Karpas-422 (cell line): ENCODE measurements at places on chromosomes 3 and 15.

- DNase-seq = no peak
- H3K36me3 ChIP-seq = no peaks in the 10 kb centered on the region
- H3K27me3 ChIP-seq = no peaks in the 10 kb centered on the region
- H3K4me3 ChIP-seq = no peak overlapping the region
Observed at GRCh38 chr15:101201411-101202174, 50.3 kb downstream of the CHSY1 start.

DNA sequence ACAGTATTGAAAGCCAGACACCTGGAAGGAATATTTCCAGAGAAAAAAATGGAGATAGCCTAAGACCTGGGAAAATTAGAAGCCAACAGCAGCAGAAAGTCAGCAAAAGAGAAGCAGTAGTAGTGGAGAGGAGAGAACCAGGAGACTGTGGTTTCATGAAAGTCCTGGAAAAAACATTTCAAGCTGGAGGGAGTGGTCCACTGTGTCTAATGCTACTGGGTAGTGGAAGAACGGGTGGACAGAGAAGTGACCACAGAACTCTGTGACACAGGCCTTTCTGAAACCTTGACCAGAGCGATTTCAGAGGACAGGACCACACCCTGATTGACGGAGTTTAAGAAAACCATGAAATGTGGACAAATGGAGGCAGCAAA lies 15.3 kb upstream of the SH3BP5 start:
- DNase-seq = no peak
- H3K4me3 ChIP-seq = no peak overlapping the region
- H3K4me1 ChIP-seq = peaks cover 22% of the 10 kb centered on the region
- no peak overlapping the region for H3K27ac ChIP-seq

DNA sequence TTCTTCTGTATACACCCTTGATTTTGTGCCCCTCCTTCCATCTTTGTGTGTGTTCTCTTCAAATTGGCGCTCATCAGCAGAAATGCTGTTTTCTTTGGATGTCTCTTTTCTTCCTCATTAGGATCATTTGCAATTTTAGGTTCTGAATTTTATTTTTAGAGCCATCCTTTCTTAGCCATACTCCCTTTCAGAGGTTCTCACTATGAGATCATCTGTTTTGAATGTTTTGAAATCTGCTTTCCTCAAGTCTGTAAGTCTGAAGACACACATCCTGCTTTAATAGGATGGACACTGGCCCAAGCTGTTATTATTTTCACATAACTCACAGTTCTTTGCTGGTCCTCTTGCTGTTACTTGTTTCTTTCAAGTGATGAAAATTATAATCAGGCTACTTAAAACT lies 124.8 kb downstream of the BDH1 start:
- H3K4me3 ChIP-seq = no peak overlapping the region
- DNase-seq = no peak
- H3K4me1 ChIP-seq = peaks cover 8% of the 10 kb centered on the region
- no peak overlapping the region for H3K27ac ChIP-seq
- H3K36me3 ChIP-seq = no peaks in the 10 kb centered on the region
- H3K27me3 ChIP-seq = no peaks in the 10 kb centered on the region

GRCh38 chr15:54347082-54347827 lies 369.0 kb downstream of the UNC13C start:
- H3K36me3 ChIP-seq = no peaks in the 10 kb centered on the region
- no peak overlapping the region for H3K27ac ChIP-seq
- DNase-seq = no peak

GRCh38 chr3:139288266-139288821 lies 55.5 kb upstream of the MRPS22 start:
- H3K27ac ChIP-seq = no peak overlapping the region
- no peaks in the 10 kb centered on the region for H3K36me3 ChIP-seq
- no peak for DNase-seq

DNA sequence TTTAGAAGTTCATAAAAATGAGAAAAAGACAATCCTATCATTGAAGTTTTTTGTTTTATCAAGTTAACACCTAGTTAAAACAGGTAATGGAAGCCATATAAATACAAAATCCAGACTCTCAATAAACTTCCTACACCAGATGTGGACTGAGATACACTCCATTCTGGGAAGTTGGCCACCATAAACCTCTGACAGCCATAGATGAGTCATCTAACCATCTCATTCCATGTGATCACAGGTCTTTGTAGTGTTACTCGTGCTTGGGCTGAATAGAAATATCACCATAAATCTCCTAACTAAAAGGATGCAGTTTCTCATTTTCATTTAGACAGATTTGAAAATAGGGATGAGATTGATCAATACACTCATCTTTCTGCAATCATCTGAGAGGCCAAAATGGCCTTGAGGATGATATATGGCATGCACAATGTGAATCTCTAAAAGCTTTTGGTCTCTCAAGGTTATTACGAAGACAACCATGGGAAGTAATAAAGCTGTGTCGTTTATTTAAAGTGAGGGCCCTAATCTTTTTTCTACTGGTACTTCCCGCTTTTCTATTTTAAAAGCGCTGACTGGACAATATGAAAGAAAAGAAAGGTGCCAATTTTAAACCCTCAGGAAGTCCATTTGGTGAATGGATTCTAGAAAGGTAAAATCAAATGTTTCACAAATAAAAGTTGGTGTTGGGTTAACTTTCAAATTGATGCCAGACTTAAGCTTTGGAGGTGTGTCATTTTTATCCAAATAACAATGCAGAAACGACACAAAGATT lies 155.5 kb downstream of the POLR2M start:
- H3K4me1 ChIP-seq = no peaks in the 10 kb centered on the region
- H3K27ac ChIP-seq = no peak overlapping the region
- H3K27me3 ChIP-seq = no peaks in the 10 kb centered on the region
- H3K36me3 ChIP-seq = no peaks in the 10 kb centered on the region

GRCh38 chr3:64888840-64889392 lies 201.1 kb upstream of the ADAMTS9 start:
- no peak overlapping the region for H3K4me3 ChIP-seq
- H3K4me1 ChIP-seq = no peaks in the 10 kb centered on the region
- H3K27ac ChIP-seq = no peak overlapping the region

DNA sequence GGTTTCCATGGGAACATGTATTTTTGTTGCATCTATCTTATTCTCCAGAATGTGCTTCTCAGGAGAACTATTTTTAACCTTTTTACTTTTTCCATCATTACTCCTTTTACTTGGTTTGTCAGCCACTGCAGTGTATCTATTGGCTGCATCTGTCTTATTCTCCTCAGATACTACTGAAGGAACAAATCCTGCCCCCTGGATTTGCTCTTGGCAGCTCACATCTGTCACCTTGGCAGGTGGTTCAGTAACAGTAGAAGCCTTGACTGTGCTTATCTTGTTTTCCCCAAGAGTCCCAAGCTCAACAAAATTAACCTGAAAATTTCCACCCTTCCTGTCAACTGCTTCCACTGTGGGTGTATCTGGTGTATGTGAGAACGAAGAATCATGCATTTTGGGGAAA lies 106.0 kb downstream of the MAP4 start:
- H3K4me3 ChIP-seq = no peak overlapping the region
- no peak overlapping the region for H3K27ac ChIP-seq
- no peaks in the 10 kb centered on the region for H3K4me1 ChIP-seq
- no peak for DNase-seq
- no peaks in the 10 kb centered on the region; the same call in 1 of the 2 replicates for H3K36me3 ChIP-seq
- no peaks in the 10 kb centered on the region for H3K27me3 ChIP-seq

GRCh38 chr3:102176333-102177050 lies 258.3 kb upstream of the ZPLD1 start:
- no peak overlapping the region for H3K4me3 ChIP-seq
- no peak overlapping the region for H3K27ac ChIP-seq
- no peaks in the 10 kb centered on the region for H3K4me1 ChIP-seq
- DNase-seq = no peak
- no peaks in the 10 kb centered on the region for H3K36me3 ChIP-seq

GRCh38 chr3:197298945-197299854 lies 788 bp upstream of the DLG1 start:
- no peak overlapping the region for H3K27ac ChIP-seq
- H3K4me1 ChIP-seq = peaks cover 36% of the 10 kb centered on the region
- no peaks in the 10 kb centered on the region for H3K27me3 ChIP-seq
- H3K36me3 ChIP-seq = peaks cover 17% of the 10 kb centered on the region; the same call in 1 of the 2 replicates
- peak overlapping the region; percentile 73 for H3K4me3 ChIP-seq

- H3K4me1 ChIP-seq = peaks cover 24% of the 10 kb centered on the region
- H3K36me3 ChIP-seq = no peaks in the 10 kb centered on the region
- no peak overlapping the region for H3K27ac ChIP-seq
Observed at GRCh38 chr3:184687363-184688015, 24.4 kb downstream of the MAGEF1 start.

GRCh38 chr3:161142486-161142885 lies 37.3 kb upstream of the B3GALNT1 start:
- no peaks in the 10 kb centered on the region for H3K4me1 ChIP-seq
- H3K27me3 ChIP-seq = no peaks in the 10 kb centered on the region
- no peak for DNase-seq
- H3K27ac ChIP-seq = no peak overlapping the region

- no peak for DNase-seq
- no peaks in the 10 kb centered on the region for H3K36me3 ChIP-seq
- H3K27ac ChIP-seq = no peak overlapping the region
- H3K27me3 ChIP-seq = no peaks in the 10 kb centered on the region
- H3K4me1 ChIP-seq = peaks cover 29% of the 10 kb centered on the region
Observed at GRCh38 chr3:5012367-5012766, 33.1 kb downstream of the BHLHE40 start.

- no peaks in the 10 kb centered on the region for H3K4me1 ChIP-seq
- H3K36me3 ChIP-seq = no peaks in the 10 kb centered on the region
- H3K27me3 ChIP-seq = no peaks in the 10 kb centered on the region
- H3K27ac ChIP-seq = no peak overlapping the region
Observed at GRCh38 chr3:14725013-14725412, 50.1 kb downstream of the C3orf20 start.

GRCh38 chr15:68693071-68693470 lies 114.3 kb downstream of the CORO2B start:
- H3K4me3 ChIP-seq = no peak overlapping the region
- no peaks in the 10 kb centered on the region for H3K36me3 ChIP-seq
- H3K4me1 ChIP-seq = no peaks in the 10 kb centered on the region

DNA sequence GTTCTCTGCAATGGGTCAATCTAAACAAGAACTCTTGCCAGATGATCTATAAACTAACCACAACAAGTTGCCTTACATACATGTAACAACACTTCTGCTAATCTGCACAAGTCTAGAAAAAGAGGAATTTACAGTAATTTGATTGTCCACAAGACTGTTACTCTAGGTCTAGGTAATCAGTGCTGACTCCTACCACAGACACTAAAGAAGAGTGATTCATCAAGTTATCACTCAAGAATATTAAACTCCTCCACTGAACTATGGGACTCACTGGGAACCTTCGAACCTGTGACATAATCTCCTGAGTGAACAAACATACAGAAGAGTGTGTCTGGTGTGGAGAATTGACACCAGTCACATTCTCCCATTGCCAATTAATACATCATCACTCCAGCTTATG lies 138.3 kb downstream of the ANXA2 start:
- no peaks in the 10 kb centered on the region for H3K27me3 ChIP-seq
- no peak for DNase-seq
- no peak overlapping the region for H3K4me3 ChIP-seq

DNA sequence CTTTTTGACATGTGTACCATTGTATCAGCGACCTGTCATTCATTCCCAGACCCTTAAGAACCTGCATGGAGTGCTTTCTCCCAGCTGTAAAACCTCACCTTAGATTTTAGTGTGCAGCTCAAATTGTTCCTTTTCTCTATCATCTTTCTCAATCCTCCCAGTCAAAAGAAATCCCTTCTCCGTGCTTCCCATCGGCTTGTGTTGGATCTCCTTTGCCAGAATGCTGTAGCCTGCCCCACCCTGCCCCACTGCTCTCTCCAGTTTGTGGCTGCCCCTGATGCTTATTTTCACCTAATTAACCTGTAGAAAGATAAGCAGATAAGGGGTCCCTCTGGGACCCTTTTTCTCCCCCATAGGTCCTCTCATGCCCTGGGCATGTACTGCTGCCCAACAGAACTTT lies 51.1 kb downstream of the ANXA2 start:
- H3K27ac ChIP-seq = no peak overlapping the region
- no peaks in the 10 kb centered on the region for H3K36me3 ChIP-seq
- no peaks in the 10 kb centered on the region for H3K27me3 ChIP-seq
- no peak for DNase-seq

GRCh38 chr3:126816298-126816697 lies 112.3 kb downstream of the CHCHD6 start:
- H3K36me3 ChIP-seq = no peaks in the 10 kb centered on the region
- H3K4me1 ChIP-seq = no peaks in the 10 kb centered on the region
- DNase-seq = no peak
- no peaks in the 10 kb centered on the region for H3K27me3 ChIP-seq
- no peak overlapping the region for H3K4me3 ChIP-seq
- H3K27ac ChIP-seq = no peak overlapping the region

DNA sequence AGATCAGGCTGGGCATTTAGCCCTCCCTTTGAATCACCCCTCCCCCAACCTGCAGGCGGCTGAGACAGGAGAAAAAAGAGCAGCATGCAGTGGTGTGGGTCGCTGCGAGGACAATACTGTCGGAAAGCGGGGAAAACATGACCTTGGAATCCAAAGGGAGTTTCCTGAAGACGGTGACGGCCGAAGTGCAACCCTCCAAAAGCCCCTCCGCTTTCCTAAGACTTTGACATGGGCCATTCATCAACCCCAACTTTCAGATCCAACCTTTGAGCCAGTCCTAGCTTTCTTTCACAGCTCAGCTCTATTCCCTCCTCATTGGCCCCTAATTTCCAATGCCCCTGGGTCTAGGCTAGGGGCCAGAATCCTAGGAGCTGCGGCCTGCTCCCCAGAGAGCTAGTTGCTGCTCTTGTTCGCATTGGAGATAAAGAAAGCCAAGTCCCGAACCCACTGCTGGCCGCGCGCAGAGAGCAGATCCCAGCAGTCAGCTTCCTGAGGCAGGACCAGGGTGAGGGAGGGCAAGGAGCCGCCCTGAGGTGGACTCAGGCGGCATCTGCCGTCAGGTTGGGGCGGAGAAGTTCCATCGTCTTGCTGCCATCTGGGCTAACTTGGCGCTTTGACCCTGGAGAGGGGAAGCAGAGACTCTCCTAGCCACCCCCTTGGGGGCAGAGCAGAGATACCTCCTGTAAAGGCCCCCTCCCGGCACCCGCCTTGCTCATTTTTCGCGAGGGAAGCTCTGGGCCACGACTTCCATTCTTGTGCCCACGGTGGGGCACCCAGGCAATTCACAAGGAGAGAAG lies 914 bp downstream of the ZIC4 start:
- no peak overlapping the region for H3K4me3 ChIP-seq
- no peaks in the 10 kb centered on the region for H3K27me3 ChIP-seq
- no peak for DNase-seq

DNA sequence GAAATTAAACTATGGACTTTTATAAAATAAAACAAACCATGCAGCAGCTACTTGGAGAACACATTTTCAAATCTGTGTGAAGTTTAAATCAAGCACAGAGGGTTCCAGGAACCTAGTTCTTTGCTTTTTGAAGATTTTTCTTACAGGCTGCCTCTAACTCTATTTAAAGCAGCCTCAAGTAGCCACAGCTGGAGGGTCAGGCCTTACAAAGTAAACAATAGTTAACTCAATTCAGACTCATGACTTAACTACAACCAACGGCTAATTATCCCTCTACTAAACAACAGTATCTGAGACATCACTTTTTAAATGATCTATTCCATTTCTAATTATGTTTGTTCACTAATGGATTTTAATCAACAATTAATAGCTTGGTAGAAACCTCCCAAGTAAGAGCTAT lies 9.8 kb downstream of the LRIG1 start:
- no peaks in the 10 kb centered on the region for H3K36me3 ChIP-seq
- H3K27me3 ChIP-seq = no peaks in the 10 kb centered on the region
- peaks cover 89% of the 10 kb centered on the region for H3K4me1 ChIP-seq
- peak overlapping the region; percentile 50 for H3K27ac ChIP-seq
- H3K4me3 ChIP-seq = peak overlapping the region; percentile 17
